ENCODE measurements at places on chromosomes 11 and 22.

DNA sequence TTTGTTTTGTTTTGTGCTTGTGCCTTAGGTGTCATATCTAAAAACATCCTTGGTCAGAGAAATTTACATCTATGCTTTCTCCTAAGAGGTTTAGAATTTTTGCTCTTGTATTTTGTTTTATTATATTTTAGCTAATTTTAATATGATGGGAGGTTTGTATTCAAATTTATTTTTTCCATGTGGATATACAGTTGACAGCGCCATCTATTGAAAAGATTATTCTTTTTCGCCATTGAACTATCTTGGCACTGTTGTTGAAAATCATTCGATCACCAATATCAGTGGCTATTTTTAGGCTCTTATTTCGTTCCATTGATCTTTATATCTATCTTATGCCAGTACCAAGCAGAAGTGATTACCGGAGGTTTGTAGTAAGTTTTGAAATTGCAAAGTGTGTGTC is 510.3 kb downstream of the BRD1 start:
- no peak for DNase-seq

- DNase-seq: no peak
Observed at GRCh38 chr11:23497040-23497439, 636.8 kb upstream of the CCDC179 start.

GRCh38 chr11:36253238-36253637 is 36.0 kb downstream of the COMMD9 start:
- no peak for DNase-seq

- no peak for DNase-seq
Observed at GRCh38 chr11:91078221-91078620, 855.4 kb upstream of the CHORDC1 start.

DNA sequence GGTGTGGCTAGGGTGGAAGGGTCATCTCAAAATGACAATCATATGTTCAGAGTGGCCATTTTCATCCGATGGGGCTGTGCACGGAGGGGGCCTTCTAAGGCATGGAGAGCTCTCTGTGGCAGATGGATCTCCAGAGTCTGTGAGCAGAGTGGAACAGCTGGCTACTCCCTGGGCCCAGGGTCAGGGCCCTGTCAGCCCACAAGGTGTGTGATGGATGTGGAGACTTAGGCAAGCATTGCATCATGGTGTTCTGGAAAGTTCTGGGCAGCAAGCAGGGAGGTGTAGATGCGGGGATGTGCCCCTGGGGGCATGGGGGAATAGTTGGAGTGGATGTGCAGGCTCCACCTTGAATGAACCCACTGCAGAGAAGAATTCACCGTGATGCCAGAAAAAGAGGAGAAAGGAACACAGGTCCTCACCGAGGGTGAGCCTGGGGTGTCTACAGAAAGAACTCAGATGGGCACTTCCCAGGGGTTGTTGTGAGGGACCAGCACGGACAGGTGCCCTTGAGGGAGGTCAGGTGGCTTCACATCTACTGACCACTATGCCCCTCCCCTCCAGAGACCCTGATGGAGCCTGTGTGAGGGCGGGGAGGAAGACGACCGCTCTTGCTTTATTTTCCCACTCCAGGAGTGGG is 51.1 kb downstream of the CHRDL2 start:
- no peak for DNase-seq

- DNase-seq: no peak
Observed at GRCh38 chr22:30526656-30527055, 19.9 kb downstream of the SEC14L6 start.

- DNase-seq: no peak
Observed at GRCh38 chr11:34239465-34240149, 118.2 kb downstream of the ABTB2 start.

- DNase-seq: no peak
Observed at GRCh38 chr22:39109361-39109760, 12.3 kb downstream of the APOBEC3H start.

- DNase-seq: peak; percentile 52
Observed at GRCh38 chr11:126114486-126115126, 51.9 kb upstream of the CDON start.

DNA sequence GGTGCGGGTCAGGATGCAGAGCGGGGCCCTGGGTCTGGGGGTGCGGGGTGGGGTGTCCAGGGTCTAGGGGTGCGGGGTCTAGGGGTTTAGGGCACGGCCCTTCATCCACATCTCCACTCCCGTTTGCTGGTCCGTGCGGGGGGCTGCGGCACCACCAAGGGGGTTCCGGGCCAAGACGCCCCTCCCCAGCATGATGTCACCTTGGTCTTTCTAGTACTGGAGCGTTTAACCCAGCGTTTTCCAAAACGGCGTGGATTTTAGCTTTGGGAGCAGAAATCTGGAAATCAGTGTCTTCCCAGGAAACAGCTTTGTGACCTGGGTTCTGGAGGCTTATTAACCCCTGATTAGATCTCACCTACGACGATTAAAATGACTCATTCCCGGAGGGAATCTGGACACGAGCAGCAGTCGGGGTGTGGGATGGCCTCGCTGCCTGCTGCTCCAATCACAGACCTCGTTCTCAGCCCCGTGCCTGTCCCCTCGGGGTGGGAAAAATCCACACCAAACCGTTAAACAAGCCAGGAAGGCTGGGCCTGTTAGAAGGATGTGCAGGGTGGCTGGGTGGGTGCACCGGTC is 759 bp downstream of the AP2A2 start:
- DNase-seq: no peak

DNA sequence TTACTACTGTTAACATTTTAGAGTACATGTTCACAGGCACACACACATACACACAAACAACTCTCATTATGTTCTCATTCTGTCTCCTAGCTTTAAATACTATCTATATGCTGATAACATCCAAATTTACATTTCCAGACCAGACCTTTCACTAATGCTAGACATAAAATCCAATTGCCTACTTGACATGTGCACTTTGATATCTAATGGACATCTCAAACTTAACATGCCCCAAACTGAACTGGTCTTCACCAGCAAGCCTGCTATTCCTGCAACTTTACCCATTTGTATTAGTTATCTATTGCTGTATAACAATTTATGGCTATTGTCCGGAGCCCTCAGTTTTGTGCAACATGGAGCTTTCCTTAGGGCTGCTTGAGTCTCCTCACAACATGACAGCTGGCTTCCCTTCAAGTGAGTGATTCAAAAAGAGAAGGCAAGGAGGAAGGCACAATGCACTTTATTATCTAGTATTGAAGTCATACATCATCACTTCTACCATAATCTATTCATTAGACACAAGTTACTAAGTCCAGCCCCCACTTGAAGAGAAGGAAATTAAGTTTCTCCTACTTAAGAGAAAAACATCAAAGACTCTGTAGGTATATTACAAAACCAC is 3.0 kb downstream of the SLC36A4 start:
- DNase-seq: peak; percentile 78

DNA sequence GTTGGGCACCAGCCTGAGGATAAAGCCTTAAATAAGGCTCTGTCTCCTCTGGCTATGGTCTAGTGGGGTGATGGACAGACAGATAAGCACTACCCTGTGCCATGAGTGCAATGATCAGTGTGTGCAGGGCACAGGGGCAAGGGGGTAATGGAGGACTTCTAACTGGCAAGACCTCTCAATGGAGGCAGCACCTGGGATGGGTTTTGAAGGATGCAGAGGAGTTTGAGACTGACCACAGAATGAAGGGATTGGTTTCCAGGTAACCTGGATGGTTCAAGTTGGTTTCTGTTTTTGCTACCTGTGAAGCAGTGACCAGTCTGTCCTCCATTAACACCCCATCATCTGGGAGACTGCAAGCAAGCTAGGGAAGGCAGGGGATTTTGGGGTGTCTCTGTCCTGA is 27.8 kb upstream of the PICK1 start:
- no peak for DNase-seq

DNA sequence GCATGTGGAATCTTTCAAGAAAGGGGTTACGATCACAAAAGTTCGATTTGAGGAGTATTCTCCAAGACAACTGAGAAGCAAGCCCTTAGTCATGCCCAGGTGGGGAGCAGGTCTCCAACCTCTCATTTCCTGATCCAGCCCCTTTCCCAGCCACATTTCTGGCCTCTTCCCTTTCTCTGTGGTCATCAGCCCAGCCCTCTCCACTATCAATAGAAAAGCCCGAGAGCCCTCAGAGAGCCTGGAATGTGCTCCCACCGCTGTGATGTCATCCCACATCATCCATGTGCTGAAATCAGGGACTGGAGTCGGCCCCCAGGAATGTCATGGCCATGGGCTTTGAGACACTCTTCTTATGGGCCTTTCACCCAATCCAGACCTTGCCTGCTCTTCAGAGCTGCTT is 62.6 kb downstream of the KCNJ1 start:
- DNase-seq: no peak

DNA sequence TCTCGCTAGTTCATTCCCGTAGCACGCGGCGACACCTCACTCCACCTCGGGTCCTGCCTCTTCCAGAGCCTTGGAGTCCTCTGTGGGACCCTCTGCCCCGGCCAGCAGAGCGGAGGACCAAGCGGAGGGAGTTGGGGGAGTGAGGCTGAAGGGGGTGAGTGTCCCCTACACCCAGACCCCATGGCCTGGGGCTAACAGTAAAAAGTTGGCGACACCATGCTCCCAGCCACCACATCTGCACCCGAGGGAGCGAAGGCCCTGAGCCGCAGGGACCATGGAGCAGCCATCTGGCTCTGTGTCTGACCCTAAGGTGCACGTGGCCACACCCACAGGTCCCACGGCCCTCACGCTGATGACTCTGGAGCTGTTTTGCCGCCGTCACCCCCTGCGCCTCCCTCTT is 293.8 kb downstream of the BRD1 start:
- DNase-seq: no peak
